ENCODE measurements at places on chromosomes 11 and 22.

DNA sequence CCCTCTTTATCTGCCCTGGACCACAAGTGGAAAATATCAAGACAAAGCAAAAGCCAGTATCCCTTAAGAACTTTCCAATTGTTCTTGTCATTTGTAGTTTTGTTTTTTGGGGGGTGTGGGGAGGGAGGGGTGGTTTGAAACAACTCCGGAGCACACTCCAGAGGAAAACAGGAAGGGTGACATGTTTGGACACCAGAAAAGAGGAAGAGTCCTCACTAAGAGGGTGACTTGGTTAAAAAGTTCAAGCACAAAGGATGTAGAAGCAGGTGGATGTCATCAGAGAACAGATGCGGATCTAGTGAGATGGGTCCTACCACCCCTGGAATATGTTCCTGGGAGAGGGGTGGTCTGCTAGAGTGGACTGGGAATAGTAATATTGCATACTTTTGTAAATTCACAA is 25.8 kb downstream of the ADAMTS8 start:
- DNase-seq: no peak

DNA sequence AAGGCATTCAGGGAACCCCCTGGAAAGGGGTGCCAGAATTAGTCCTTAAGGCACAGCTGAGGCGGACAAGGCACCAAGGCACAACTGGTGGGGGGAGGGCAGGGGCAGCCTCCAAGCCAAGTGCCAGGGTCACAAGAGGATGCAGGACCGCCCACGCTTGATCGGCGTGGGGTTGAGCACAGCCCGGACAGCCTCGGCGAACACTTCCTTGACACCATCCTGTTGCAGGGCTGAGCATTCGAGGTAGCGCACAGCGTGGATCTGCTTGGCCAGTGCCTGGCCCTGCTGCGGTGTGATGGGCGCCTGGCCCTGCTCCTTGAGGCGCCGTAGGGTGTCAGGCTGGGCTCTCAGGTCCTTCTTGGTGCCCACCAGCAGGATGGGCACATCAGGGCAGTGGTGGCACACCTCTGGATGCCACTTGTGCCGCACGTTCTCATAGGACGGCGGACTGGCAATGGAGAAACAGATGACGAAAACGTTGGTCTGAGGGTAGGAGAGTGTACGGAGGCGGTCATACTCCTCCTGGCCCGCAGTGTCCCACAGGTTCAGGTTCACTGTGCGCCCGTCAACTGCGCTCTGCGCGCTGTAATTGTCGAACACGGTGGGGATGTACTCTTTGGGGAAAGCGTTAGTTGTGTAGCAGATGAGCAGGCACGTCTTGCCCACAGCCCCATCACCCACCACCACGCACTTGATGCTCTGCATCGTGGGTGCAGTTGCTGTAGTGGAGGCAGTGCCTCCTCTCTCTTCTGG is 13.1 kb downstream of the RHOG start:
- no peak for DNase-seq

DNA sequence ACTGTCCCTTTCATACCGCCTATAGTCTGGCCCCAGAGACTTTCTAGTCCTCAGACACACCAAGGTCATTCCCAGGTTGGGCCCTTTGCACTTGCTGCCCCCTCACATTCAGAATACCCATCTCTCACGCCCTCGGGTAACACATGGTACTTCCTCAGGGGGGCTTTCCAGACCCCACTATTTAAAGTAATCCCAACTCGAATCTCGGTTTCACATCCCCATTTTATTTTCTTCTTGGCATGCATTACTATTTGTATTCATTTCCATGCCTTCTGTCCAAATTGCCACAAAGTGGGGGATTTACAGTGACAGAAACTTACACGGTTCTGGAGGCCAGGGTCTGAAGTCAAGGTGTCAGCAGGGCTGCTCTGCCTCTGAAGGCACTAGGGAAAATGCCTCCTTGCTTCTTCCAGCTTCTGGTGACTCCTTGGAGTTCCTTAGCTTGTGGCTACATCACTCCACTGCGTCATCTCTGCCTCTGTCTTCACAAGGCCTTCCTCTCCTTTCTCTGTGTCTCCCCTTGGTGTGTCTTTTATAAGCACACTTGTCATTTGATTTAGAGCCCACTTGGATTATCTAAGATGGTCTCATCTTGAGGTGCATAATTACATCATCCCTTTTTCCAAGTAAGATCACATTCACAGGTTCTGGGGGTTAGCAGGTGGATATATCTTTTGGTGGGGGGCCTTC is 15.1 kb downstream of the RCN1 start:
- DNase-seq: no peak

- no peak for DNase-seq
Observed at GRCh38 chr11:124745835-124746620, 6.0 kb downstream of the VSIG2 start.

DNA sequence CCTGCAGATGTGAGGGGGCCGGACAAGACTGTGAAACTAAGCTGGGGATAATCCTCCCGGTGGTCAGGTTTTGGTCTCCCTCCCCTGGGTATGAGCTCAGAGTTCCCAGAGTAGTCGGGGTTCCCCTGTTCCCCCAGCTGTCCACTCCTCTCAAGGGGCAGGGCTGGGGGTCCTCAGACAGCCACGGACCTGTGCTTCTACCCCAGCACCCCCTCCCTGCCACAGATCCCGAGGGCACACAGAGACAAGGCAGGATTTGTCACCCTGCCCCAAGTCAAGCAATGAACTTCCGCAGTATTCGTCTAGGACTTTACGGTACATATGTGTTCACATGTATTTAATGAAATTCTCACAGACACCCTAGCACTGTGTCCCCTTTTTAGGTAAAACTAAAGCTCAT is 45.2 kb downstream of the APOL1 start:
- DNase-seq: no peak

DNA sequence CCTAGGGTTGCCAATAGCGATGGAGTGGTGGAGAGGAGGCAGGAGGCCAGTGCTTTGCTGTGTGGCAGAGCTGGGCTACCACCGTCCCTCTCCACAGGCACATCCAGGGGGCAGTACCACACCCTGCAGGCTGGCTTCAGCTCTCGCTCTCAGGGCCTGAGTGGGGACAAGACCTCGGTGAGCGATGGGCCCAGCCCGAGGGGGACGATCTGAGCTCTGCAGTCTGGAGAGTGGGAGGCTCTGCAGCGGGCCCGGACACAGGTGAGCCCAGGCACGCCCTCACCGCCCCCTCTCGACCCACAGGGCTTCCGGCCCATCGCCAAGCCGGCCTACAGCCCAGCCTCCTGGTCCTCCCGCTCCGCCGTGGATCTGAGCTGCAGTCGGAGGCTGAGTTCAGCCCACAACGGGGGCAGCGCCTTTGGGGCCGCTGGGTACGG is 2.5 kb downstream of the PKP3 start:
- DNase-seq: no peak

DNA sequence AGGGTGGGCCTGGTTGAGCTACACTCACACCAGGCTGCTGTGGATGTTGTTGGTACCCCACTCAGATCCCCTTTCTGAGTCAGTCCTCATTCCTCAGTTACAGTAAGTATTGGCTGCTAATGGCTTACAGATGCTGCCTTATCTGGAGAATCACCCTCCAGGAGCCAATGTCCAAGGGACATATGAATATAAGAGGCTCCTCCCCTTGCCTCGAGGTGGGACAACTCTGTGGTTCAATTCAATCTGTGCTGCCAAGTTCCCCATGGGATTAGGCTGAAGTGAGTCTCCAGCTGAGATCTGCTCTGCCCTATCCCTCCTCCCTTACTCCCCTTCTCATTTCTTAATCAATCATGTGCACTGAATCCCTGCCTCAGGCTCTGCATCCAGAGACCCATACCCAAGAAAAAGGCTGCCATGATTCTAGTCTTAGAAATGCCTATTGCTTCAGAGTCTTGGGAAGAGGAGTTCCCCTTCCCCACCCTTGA is 168.8 kb upstream of the SYT13 start:
- DNase-seq: no peak

- DNase-seq: no peak
Observed at GRCh38 chr11:15815246-15816195, 540.8 kb downstream of the SOX6 start.

DNA sequence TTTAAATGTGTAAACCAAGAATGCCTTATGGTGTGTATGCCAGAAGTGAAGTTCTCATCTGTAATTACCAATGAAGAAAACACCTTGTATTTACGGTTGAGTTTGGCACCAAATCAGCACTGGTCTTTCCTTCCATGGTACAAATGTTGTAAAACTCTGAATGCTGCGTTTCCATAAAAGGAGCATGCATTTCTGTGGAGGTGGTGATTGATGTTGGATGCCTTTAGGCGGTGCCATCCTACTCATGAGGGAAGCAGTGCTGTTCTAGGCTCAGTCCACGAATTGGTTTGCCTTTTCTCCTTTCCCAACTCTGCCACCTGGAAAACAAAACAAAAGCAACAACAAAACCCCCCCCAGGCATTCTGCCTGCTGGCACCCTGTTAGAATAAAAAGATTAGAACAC is 124.4 kb downstream of the TEAD1 start:
- no peak for DNase-seq

DNA sequence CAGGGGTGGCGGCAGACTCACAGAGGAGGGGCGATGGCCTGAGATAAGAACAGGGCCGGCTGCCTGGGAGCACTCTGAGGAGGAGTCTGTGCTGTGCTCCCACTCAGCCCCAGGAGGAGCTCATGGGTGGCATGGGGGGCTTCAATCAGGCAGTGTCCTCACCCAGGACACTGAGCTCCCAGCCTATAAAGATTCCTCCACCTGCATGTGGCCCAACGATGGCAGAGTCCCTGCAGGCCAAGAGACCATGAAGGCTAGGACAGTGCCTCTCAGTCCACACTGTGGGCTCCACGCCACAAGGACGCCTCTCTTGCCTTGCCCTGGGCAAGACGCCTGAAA is 1.9 kb downstream of the CST6 start:
- no peak for DNase-seq

DNA sequence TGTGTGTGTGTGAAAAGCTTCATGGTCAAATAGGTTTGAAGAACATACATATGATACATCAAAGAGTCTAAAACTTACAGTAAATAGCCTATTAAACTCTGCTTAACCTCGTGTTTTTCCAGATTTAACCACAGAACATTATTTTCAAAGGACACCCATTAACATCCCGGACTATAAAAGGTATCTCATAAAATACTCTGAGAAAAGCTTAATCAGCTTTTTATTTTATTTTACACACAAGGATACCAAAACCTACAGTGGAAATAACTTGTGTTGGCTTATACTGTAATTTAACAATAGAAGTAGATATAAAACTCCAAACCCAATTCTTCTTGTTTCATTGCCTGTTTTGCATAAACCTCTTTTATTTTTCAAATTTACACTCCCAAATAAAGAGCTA is 49.8 kb upstream of the CHRNA10 start:
- DNase-seq: no peak

- DNase-seq: no peak
Observed at GRCh38 chr11:26944866-26945664, 48.8 kb upstream of the FIBIN start.

GRCh38 chr11:46309814-46310259 is 32.4 kb downstream of the CREB3L1 start:
- no peak for DNase-seq

- DNase-seq: no peak
Observed at GRCh38 chr11:23399995-23400394, 539.7 kb upstream of the CCDC179 start.

GRCh38 chr11:35260342-35260985 is 121.5 kb downstream of the CD44 start:
- DNase-seq: no peak

DNA sequence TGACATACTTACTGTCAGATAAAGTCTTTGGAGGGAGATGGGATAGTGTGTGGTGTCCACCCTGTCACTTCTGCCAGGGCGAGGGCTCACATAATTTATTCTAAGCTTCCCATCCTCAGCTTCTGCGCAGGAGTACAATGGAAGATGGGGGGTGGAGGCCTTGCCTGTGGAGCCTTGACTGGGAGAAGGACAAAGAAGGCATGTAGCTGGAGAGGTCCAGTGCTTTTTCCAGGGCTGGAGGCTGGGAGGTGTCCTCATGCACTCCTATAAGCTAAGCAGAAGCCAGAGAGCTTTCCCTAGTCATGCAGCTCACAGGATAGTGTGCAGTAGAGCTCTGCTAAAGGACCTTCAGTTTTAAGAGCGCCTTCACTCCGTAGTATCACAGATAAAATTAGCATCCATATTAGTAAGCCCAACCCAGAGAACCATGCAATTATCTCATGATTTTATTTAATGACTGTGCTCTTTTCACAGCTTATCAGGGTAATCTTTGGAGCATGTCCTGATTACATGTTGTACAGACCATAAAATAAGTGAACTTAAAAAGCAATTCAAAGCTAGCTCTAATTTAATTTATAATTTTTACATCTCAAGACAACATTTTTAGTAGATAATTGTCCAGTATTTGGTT is 148.3 kb downstream of the TEAD1 start:
- no peak for DNase-seq

DNA sequence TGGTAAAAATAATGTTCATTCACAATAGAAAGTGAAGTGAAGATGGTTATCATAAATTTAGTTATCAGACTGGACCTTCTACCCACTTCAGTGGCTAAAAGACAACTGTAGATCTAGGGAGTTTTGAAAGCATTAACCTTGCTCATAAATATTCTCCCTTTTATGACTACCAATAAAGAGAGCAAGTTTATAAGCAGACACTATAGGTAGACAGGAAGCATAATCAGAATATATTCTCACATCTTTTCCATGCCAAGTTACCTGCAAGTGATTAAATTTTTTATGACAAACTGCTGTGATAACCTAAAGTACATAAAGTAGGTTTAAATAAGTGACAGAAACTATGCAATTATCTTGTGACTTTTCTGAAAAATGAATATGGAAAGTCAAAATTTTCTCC is 62.5 kb downstream of the LUZP2 start:
- DNase-seq: no peak

GRCh38 chr11:119709638-119710346 is 19.2 kb downstream of the NECTIN1 start:
- no peak for DNase-seq

DNA sequence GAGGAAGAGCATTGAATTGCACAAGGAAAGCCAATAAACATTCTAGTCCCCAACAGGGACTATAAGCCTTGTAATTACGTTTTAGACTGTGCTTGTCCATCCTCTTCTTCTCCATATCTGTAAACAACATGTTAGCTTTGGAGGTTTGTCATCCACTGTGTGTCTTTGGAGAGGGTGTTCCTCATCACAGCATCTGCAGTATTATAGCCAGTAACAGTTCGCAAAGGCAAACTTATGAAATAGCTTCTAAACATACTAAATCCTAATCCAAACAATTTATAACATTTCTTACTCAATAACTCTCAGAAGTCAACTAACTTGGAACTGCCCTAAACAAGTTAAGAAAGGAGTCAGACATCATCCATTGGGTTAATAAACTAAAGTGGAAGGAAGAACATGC is 10.3 kb upstream of the BDNF start:
- DNase-seq: no peak

DNA sequence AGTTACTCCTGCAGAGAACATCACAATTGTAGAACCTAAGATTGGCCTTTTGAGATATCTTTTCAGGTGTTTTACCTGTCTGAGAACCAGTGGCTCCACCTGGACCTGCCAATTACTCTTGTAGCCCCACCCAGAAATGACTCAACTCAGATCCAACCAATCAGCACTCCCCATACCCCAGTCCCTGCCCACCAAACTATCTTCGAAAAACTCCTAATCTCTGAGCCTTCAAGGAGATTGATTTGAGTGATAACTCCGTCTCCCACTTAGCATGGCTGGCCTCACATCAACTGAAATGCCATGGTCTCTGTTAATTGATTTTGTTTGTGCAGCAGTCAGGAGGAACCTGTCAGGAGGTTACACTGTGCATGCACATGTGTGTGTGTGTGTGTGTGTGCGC is 103.6 kb downstream of the MTNR1B start:
- DNase-seq: no peak

Data from C1 segment of cervical spinal cord (tissue), 14 donors.